H54 (cell line): ENCODE measurements at places on chromosomes 16 and 17.

DNA sequence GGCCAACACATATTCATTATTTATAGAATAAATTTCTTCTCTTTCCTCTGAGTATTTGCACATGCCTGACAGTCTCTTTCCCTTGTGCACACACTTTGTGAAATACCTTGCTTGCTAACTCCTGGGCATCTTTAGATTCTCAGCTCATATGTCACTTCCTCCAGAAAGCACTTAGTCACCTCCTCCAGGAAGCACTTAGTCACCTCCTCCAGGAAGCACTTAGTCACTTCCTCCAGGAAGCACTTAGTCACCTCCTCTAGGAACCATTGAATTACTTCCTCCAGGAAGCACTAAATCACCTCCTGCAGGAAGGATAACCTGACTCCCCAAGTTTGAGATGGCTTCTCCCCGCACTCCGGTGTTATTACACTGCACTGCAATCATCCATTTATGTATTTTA lies 462.5 kb upstream of the EEF2KMT start:
- no peak for DNase-seq

DNA sequence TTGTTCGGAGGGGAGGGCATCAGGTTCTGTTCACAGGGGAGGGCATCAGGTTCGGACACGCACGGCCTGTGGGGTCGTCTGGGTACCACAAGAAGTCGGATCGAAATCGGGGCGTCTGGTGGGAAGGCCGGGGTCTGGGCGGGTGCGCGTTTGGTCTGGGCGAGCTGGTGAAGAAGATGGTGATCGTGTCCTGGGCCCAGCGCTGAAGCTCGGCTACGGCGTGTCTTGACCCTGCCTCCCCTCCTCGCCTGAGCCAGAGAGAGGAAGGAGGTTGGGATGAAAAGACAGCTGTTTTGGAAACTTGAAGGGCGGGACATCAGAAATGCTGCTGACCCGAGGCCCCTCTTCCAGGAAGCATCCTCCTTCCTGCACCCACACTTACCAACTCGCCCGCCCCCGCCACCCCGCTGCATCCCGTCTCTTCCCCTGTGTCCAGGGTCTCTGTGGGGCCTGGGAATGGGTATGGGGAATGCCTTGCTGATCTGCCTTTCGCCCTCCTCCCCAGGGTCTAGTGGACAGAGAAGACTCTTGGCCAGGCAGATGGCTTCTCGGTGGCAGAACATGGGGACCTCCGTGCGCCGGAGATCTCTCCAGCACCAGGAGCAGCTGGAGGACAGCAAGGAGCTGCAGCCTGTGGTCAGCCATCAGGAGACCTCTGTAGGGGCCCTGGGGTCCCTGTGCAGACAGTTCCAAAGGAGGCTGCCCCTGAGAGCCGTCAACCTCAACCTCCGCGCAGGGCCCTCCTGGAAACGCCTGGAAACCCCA lies 498 bp downstream of the PIMREG start:
- no peak for DNase-seq

GRCh38 chr17:35588196-35588920 lies 1.2 kb downstream of the AP2B1 start:
- DNase-seq: peak; percentile 55

- no peak for DNase-seq
Observed at GRCh38 chr17:61275395-61275794, 124.2 kb upstream of the TBX2 start.

- peak; percentile 98 for DNase-seq
Observed at GRCh38 chr17:82003411-82004381, 19.0 kb downstream of the CENPX start.

GRCh38 chr16:35795361-35796029 lies 2336.1 kb downstream of the TP53TG3F start:
- no peak for DNase-seq

- DNase-seq: peak; percentile 73
Observed at GRCh38 chr16:27426423-27427408, 24.7 kb downstream of the IL21R start.

- DNase-seq: no peak
Observed at GRCh38 chr17:6064868-6065267, 5.3 kb upstream of the WSCD1 start.

GRCh38 chr17:70658840-70659239 lies 489.5 kb downstream of the KCNJ2 start:
- DNase-seq: no peak

DNA sequence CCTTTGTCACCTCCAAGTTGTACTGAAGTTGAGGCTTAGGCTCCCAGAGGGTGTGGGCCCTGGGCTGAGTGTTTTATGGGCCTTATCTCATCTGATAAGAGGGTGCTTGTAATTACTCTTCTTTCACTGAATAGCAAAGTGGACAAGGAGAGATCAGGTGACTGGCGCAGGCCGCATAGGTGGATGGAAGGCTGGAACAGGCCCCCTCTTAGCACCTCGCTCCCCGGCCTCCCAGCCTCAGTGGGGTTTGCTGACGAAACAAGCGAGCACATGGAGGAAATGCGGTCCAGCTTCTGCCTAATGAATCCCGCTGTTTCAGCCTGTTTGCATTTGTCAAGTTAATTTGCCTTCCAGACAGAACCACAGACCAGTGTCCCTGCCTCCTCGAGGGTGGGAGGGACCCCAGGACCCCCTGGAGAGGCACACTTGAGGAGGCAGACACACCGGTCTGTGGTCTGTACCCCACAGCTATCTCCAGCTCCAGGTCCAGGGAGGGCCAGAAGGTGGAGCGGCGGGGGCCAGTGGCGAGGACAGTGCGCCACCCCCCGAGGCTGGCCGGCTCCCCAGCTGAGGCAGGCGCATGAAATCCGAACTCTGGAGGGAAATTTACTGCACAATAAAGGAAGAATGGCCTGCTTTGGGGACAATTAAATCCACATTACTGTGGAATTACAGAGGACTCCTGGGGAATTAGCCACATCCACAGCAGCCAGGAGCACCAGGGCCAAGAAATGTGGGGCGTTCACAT lies 123.4 kb downstream of the NTN1 start:
- no peak for DNase-seq

DNA sequence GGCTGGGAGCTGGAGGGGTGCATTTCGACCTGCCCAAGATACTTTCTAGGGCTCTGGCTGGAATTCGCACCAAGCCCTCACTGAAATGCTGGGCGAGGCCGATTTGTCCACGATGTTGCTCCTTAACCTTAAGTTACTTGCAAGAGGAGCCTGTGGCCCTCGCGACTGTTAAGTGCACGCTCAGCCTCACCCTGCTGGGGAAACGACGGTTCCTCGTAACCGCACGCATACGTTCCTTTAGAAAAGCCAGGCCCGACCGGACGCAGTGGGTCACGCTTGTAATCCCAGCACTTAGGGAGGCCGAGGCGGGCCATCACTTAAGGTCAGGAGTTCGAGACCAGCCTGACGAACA lies 607 bp upstream of the NCOR1 start:
- DNase-seq: no peak

DNA sequence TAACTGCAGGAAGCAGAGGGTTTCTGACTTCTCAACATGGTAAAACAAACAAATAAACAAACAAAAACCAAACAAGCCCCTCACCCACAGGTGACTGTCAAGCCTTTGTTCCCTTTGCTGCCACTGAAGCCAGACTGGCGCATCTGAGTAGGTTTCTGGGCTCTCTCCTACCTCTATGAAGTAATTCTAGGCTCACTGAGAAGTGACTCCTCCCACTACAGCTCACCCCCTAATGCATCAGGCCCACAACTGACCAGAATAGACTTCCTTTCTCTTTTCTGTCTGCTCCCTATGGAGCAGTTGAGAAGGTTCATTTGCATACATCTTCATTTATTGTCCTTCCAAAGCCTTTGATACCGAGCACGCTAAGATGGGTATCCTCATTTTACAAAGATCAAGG lies 77.0 kb upstream of the CCL2 start:
- DNase-seq: no peak
